ENCODE measurements at places on chromosomes 5 and 9.
A peak's percentile ranks its signal among the peaks of the same experiment; 100 is the strongest.

DNA sequence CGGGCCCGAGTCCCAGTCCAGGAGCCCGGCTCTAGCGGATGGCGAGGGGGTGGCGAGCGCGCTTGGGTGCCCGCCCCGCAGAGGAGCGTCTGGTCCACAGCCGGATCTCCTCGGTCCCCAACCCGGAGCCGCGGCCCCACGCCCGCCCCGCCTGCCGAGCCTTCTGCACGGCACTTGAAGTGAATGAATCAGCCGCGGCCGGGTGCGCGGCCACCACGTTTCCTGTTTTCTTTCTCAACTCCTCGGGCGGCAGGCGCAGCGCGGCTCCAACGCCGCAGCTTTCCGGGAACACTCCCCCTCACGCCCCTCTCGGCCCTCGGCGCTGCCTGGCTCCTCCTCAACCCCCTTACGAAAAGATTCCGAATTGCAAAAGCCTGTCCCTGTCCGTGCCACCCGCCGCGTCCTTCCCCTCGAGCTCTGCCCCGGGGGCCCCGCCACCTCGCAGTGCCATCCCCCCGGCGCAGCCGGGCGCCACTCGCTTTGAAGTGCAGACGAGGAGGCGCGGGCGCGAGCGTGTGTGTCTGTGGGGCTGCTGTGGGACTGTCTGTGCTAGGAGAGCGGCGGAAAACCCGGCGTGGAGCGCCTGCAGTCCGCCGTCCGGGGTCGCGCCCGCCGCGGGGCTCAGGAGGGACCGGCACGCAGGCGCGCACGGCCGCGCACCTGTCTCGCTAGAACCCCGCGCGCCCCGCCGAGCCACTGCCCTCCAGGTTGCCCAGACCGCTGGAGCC is 456.6 kb downstream of the RAB3C start:
- peak; percentile 73 for DNase-seq

GRCh38 chr5:10838038-10838437 is 77.0 kb upstream of the DAP start:
- no peak for DNase-seq

- DNase-seq, result no peak
These were observed 3.6 kb downstream of the PTRH1 start for GRCh38 chr9:127711831-127712274.

GRCh38 chr9:34170237-34170991 is 8.4 kb upstream of the UBAP1 start:
- DNase-seq, result no peak

GRCh38 chr9:73845539-73845938 is 651.6 kb upstream of the RORB start:
- no peak for DNase-seq
